Stimulated activated CD4-positive, alpha-beta T cell treated with anti-CD3 and anti-CD28 coated beads, Interleukin-4, amount 100 ng/mL, for 1 hour (primary cell): ENCODE measurements at places on chromosomes 1 and 21.

GRCh38 chr21:18460979-18461378 lies 57.4 kb upstream of the TMPRSS15 start:
- DNase-seq, result no peak

DNA sequence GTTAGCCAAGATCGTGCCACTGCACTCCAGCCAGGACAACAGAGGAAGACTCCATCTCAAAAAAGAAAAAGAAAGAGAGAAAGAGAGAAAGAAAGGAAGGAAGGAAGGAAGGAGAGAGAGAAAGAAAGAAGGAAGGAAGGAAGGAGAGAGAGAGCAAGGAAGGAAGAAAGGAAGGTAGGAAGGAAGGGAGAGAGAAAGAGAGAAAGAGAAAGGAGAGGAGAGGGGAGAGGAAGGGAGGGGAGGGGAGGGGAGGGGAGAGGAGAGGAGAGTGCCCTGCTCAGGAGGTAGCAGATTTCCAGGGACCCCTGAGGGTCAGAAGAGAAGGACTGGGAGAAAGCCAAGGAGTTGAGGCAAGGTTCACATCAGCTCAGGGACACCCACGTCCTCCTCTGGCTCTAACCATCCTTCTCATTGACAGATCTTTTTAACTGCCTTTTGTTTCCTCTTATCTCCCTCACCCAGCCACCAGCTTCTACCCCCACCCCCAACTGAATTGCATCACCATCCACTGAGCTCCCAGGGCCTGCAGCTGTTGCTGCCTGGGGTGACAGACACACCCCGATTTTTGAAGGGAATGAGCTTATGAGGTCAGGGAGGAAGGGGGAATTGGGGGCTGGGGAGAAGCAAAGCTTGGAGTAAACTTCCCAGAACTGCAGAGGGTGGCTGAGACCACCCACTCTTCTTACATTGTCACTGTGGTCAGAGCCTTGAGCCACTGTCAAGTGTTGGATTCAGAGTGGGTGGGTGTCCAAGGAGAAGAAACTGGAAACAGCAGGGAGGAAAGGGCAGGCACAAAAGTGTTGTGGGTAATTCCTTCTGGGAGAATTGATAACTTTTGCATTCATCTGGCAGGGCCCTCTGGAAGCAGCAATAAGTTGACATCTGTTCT lies 91.6 kb downstream of the GLUL start:
- no peak for DNase-seq

DNA sequence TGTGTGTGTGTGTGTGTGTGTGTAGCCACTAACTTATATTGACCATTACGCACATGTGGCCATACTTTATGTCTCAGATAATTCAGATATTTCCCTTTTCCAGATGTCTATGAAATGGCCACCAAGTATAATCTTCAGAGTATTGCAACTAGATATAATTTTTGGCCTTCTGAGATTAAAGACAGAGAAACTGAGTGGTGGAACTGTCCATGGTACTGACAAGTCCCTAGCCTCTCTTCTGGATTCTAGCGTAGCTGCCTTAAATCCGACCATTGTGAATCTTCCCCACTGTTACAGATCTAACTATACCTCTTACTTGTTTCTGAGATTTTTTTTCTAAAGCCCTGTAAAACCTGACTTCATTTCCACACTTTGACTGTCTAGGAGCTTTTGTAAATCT lies 100.0 kb upstream of the SERTAD4 start:
- DNase-seq, result no peak

DNA sequence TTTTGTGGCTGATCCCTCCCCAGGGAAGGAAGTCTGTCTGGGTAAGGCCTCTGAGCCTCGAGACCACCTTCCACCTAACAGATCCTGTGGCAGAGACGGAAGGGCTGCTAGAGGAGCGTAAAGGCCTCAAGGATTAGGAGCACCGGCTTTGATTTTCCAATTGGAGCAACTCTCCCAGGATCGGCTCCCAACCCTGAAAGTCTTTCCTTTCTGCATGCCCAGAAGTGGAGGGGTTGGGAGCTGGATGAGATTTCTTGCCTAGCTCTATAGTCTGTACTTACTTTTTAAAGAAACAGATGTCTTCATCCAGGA lies 41.4 kb downstream of the ELK4 start:
- no peak for DNase-seq

DNA sequence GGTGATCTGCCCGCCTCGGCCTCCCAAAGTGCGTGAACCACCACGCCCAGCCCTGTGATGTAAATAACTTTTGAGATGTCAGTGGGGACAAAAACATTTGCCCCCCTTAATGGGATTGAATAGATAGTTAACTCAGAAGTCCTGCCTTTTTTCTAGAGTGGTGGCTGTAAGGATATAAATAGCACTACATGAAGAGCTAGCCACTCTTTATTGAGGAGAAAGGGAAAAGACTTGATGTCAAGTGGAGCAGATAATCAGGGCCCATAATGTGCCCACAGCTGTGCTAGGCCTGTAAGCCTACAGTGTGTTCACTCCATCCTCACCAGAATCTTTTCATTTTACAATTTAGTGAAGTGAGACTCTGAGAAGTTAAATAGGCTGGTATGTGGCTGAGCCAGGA lies 3.6 kb downstream of the GIPC2 start:
- no peak for DNase-seq

- no peak for DNase-seq
These were observed 5.2 kb upstream of the KISS1 start for GRCh38 chr1:204201348-204202040.

DNA sequence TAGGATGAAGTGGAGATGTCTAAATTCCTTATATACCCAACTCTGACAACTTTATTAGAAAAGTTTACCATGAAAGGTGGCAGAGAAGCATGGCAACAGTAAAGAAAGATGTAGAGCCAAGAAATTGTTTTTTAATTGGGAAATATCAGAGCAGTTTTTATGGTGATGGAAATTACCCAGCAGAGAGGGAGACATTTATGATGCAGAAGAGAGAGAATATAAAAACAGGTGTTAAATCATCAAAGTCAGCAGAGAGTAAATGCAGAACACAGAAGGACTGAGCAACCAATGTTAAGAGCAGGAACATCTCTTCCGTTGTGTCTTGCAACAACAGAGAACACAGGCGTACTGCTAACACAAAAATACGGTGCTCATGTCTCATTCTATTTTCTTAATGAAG lies 28.2 kb downstream of the WARS2 start:
- no peak for DNase-seq
